HepG2 (cell line): ENCODE measurements at places on chromosomes 11 and 22.

GRCh38 chr11:77206264-77207018 lies 78.4 kb downstream of the MYO7A start:
- no peak overlapping the region for H3K27ac ChIP-seq
- H3K4me1 ChIP-seq: 0 out of 2 replicates have a peak, but pooled peaks cover 3% of the 10 kb centered on the region
- no peak for DNase-seq
- no peaks in the 10 kb centered on the region for H3K27me3 ChIP-seq
- no peaks in the 10 kb centered on the region for H3K36me3 ChIP-seq
- H3K4me3 ChIP-seq: no peak overlapping the region

DNA sequence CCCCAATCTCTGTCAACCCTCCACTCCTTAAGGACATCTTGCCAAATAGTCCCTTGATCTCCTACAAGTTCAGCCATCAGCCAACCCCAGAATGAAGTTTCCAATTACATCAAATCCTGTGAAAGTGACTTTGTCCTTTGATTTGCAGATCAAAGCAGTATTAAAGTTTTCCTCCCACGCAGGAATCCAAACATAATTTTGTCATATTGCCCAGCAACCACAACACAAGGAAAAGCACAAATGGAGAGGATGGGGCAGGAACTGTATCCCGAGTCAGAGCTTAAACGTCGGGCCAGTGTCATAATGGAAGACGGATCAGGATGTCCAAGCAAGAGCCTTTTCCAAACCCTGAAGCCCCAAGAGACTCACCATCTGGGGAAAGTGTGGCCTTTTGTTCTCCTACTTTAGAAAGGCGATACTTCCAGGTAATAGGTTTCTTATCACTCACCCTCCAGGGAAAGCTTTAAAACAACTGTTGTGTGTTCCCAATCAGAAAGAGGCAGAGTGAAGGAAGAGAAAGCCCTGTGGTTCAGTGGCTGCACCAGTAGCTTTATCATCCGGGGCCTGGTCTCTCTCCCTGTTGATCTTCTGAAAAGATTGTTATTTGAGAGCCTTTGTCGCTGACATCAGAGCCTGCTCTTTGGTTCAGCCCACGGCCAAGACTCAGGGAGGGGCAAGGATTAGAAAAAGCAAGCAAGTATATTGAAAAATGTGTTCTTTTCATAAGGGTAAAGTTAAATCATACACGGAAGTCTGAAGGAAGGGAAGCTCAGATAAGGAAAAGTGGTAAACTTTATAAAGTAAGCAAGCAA lies 41.7 kb downstream of the EXPH5 start:
- DNase-seq: no peak
- no peaks in the 10 kb centered on the region for H3K27me3 ChIP-seq
- H3K4me1 ChIP-seq: no peaks in the 10 kb centered on the region
- H3K4me3 ChIP-seq: no peak overlapping the region

DNA sequence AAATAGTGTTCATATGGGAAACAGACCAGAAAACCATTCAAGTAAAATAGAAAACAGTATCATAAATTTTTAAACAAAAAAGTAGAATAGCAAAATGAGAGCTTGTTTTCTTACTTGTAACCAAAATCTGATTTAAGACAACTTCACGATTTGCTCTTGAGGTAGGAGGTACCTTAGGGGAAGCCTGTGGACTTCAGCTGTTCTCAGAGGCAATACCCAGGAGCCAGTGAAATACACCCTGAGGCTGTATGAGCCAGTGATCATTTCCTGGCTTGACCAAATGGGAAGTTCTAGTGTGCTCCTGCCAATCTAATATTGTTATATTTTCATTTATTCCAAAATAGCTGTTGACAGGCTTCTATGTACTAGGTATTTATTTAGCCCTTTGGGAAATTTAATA lies 104.8 kb downstream of the ARHGAP42 start:
- H3K27ac ChIP-seq: no peak overlapping the region
- H3K4me3 ChIP-seq: no peak overlapping the region
- DNase-seq: no peak
- H3K36me3 ChIP-seq: no peaks in the 10 kb centered on the region

DNA sequence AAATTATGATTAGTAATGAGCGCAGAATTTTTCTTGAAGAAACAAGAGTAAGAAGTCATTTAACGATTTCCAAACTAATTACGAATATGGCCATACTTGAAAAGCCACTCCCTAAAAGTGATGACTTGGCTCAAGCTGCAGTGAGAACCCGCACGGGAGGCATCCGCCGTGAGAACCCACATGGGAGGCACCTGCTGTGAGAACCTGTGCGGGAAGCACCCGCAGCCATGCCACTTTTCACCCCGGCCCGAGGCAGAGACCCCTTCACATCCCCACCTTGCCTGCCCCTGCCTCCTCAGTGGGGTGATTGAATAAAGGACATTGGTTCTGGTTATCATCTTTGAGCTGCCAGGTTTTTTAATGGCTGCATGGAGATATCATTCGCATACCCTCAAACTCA lies 89.7 kb downstream of the BRD1 start:
- DNase-seq: no peak
- H3K27ac ChIP-seq: no peak overlapping the region
- H3K4me1 ChIP-seq: no peaks in the 10 kb centered on the region
- no peaks in the 10 kb centered on the region for H3K36me3 ChIP-seq
